ENCODE measurements at places on chromosomes 12 and 14. TPM values are rescaled to one million over a fixed set of nuclear protein-coding genes. Genes with fewer than 3 reads are reported as not detected.

DACT1 gene
- total RNA-seq: 4.3 TPM

ATG101 gene
- 34.9 TPM for total RNA-seq

TSHR gene
- total RNA-seq: 1.9 TPM

RNF212B gene
- total RNA-seq: not detected
